Stimulated activated CD4-positive, alpha-beta T cell treated with anti-CD3 and anti-CD28 coated beads, Interleukin-15, amount 100 ng/mL, for 1 hour (primary cell): ENCODE measurements at places on chromosomes 4 and X.

DNA sequence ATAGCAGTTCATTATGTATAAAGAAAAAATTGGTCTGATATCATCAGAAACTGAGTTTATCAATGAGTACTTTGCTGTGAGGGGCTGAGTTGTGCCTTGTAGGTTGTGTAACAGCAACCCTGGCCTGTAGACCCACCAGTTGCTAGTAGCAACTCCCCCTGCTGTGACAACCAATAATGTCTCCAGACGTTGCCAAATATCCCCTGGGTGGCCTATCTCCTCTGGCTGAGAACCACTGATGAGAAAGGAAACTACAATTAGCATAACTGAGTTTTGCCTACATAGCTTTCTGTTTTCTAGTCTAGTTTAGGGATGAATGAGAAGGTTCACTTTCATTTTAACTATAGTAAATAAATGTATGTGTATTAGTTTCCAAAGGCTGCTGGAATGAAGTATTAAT is 234.1 kb downstream of the CPE start:
- DNase-seq = no peak

- no peak for DNase-seq
Observed at GRCh38 chr4:81442484-81443085, 29.1 kb downstream of the RASGEF1B start.

DNA sequence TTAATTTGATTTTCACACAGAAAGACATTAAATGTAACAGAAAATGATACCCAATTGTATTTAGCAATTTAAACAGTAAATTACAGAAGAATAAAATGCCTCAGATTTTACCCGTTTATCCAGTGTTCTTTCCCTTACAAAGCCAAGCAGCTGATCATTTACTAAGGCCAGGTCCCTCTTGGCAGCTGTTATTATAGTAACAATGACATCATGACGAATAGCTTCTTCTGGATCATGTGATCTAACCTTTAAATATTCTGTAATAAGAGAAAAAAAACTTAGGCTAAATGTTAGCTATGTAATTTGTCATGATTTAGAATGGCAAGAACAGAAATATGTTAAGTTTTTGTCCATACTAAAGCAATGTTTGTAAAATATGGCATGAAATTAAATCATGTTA is 69.4 kb downstream of the PDS5A start:
- DNase-seq = no peak

DNA sequence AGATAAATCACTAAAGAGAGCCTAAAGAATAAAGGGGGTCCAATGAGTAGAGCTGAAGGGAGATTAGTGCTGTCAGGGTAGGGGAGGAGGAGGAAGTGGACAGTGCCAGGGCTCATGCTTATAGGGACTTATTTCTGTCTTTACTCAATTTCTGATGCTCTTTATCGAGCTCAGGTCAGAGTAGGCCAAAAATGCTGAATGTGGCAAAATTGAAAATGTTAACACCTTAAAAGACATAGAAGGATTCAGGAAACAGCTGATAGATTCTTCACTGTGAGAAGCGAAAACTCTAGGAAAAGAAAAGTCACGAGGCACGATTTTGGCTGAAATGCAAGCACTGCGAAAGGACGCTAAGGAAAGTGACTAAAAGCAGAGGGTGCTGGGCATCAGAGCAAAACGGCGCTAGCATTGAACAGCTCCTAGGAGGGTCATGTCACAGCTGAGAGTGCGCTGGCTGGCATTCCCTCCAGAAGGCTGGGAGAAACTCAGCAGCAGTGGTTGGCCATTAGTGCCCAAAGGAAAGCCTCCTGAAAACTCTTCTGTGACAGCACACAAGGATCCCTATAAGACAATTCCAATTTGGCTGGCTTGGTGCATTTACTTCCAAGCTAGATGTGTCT is 150.9 kb downstream of the HS6ST2 start:
- DNase-seq = no peak

DNA sequence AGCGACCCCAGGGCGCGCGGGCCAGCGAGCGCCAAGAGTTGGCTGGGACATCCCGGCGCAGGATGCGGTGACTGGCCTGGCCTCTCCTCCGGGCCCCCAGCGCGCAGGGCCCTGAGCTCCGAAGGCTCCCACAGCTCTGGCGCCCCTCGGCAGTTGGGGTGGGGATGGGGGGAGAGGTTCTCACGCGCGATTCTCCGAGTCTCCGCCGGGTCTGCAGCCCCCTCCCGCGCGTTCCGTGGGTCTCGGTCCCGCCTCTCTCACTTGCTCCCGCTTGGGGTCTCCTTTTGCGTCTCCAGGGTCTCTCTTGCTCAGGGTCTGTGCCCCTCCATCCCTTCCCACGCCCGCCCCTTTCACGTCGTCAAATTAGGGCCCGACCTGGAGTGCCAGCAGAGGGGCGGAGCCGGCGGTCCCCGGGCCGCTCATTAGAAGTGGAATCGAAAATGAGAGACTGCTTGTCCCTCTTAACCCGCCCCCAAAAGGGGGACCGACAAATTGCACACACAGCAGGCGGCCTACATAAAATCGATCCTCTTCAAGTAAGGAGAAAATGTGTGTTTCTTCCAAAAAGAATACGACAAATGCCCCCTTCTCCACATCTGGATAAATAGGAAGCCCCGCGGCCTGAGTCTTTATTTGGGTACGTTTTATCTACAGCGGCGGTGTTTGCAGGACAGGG is 877 bp upstream of the NKX1-1 start:
- no peak for DNase-seq

DNA sequence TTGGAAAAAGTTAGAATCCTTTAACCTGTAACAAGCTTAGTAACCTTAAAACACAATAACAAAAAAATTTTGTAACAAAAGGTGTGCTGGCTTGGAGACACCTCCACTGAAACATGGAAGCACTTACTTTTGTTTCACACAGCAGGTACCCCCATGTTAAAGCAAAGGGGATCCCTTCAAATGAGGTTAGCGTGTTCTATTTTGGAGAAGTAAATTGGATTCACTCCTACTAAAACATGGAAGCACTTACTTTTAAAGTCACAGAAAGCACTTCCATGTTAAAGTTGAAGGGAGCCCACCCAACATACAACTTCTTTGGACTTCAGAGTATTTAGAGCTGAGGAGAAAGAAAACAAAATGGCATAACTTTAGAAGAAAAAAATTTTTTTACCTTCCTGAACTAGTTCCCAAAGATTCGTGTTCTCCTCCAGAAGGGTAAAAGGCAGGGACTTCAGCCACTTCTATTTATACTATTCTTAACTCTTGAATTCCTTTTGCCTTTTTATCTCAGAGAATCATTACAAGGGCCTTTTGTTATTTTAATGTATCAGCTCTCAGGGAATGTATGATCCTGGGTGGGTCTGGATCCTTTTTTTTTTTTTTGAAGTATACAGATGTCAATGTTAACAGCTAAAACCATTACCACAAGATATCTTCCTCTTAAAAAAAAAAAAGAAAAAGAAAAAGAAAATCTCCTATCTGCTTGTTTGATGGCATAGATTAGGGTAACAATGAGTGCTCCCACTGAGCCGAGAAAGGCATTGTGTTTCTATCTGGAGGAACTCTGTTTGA is 11.5 kb downstream of the LARP7 start:
- DNase-seq = no peak

DNA sequence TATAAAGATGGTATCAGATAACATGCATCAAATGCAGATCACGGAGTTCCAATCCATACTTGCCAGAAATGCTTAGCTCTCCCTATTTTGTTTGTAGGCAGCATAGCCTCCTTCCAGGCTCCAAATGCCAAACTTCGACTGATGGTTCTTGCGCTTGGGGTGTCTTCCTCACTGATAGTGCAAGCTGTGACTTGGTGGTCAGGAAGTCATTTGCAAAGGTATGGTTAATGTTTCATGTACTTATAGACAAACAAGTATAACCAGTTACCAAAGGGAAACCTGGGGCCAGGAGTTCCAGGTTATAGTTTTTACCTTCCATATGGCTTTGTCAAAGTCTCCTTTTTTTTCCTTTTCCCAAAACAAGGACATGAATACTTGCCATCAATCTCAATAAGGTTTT is 5.3 kb downstream of the CWH43 start:
- no peak for DNase-seq

- DNase-seq = no peak
Observed at GRCh38 chrX:122579526-122579925, 604.6 kb upstream of the GRIA3 start.

GRCh38 chr4:113564493-113564892 is 197.0 kb downstream of the CAMK2D start:
- no peak for DNase-seq

GRCh38 chrX:111124418-111124817 is 28.4 kb downstream of the PAK3 start:
- DNase-seq = no peak

GRCh38 chr4:22299678-22300077 is 216.2 kb downstream of the ADGRA3 start:
- DNase-seq = no peak

- DNase-seq = no peak
Observed at GRCh38 chr4:97374526-97374925, 768.8 kb downstream of the STPG2 start.

GRCh38 chr4:41776466-41776865 is 27.9 kb upstream of the PHOX2B start:
- no peak for DNase-seq

DNA sequence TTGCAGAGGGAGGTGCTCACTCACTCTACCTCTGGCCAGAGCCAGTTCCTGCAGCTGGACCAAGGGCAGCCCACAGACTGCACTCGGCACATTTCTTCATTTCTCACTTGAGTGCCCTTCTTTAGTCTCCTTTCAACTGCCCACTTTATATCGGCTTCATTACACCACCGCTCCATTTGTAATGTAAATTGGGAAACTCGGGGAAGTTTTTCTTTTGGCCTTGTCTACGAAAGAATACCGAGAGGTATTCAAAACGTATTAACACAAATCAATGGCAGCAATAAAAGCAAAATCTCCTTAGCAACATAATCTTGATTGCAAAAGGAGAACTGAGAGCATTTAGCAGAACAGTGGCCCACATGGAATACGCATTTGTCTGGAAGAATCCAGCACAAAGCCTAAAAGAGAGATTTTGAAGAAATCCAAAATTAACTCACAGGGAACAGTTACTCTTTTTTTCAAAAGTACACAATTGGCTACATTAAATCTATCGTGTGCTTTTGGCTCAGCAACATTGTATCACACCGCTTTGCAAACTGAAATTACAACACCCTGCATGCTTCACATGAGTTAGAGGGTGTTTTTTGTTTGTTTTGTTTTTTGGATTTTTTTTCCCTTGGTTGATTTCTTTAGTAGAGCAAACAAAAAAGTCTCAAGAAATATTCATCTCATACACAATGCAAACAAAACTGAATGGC is 62.6 kb downstream of the CHIC2 start:
- no peak for DNase-seq

DNA sequence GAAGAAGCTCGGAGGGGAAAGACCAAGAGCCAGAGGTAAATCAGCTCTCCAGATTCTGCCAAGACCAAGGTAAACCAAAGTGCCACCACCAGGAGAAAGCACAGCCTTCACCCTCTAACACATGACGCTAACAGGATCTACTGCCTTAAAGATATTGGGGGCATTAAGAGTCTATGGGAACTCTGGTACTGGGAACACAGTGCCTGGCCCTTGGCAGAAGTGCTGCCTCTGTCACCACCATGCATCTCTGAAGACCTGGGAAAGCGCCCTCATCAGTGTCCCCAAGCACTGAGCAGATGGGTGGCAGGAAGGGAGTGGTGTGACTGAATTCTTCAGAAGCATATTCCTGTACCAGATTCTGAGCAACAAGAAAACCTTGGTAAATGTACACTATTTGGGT is 1.3 kb downstream of the QDPR start:
- DNase-seq = no peak

GRCh38 chrX:110280954-110281353 is 36.9 kb downstream of the AMMECR1 start:
- no peak for DNase-seq

GRCh38 chrX:3154386-3154975 is 113.2 kb downstream of the ARSF start:
- DNase-seq = no peak

DNA sequence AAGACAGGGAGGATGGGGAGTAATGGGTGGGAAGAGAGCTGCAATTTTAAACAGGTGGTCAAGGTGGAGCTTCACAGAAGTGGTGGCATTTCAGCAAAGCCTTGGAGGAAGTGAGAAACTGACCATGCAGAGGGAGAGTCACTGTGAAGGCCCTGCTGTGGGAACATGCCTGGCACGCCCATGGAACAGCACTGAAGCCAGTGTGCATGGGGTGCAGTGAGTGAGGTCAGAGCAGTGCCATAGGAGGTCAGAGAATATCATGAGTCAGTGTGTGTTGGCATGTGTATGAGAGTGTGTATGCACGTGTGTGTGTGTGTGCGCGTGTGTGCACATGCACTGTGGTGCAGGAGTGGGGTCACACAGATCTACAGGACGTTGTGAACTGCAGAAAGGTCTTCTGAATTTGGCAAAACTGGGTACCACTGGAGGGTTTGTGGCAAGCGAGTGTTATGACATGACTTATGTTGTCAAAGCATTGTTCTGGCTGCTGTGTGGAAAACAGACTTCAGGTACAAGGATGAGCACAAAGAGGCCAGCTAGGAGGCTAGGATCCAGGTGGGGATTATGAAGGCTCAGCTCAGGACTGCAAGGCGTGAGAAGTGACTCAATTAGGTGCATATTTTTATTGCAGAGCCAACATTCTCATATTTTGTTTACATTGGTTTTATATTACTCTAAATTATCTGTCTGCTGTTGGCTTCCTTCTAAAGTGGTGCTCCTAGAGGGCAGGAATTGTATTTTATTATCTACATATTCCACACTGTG is 34.0 kb downstream of the ZNF827 start:
- no peak for DNase-seq

DNA sequence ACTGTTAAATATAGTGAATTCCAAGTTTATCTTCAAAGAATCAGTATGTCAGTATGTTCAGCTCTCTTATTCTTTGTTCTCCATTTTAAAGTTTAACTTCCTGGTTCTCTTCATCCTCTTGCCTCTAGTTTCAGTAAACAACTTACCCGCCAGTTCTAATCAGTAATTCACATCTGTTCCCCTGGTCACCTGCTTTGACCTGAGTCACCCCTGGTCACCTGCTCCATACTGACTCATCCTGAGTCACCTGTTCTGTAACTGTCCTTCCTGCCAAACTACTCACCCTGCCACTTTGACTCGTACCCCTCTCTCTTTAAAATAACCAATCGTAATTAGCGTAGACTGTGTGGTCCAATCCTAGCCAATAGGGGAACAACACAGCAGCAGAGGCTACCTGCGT is 992.7 kb upstream of the HS3ST1 start:
- DNase-seq = no peak

GRCh38 chr4:15677507-15677988 is 4.1 kb upstream of the FAM200B start:
- DNase-seq = no peak

- DNase-seq = no peak
Observed at GRCh38 chrX:1909419-1910206, 294.8 kb downstream of the ASMT start.

GRCh38 chr4:163804001-163804400 is 309.5 kb downstream of the TMA16 start:
- no peak for DNase-seq

- no peak for DNase-seq
Observed at GRCh38 chr4:78638337-78639172, 87.0 kb downstream of the ANXA3 start.

- peak; percentile 10 for DNase-seq
Observed at GRCh38 chr4:6546681-6547447, 28.1 kb upstream of the MAN2B2 start.
